ENCODE measurements at places on chromosomes 12 and 14. TPM values are rescaled to one million over a fixed set of nuclear protein-coding genes. Genes with fewer than 3 reads are reported as not detected.

Gene ASCL1
- total RNA-seq = 1.7 TPM

Gene TAPBPL
- total RNA-seq = 11.7 TPM

Gene ART4
- 4.9 TPM for total RNA-seq

Gene ADGRD1
- total RNA-seq = 18.5 TPM

Gene BRAP
- 13.9 TPM for total RNA-seq

Gene SDR39U1
- 34.1 TPM for total RNA-seq

Gene TGM1
- total RNA-seq = 0.33 TPM

Gene CIDEB
- 43.0 TPM for total RNA-seq
